Stimulated activated CD8-positive, alpha-beta memory T cell treated with anti-CD3 and anti-CD28 coated beads, Interleukin-7, amount 100 ng/mL, for 4 hours (primary cell): ENCODE measurements at places on chromosomes 12 and 14.

DNA sequence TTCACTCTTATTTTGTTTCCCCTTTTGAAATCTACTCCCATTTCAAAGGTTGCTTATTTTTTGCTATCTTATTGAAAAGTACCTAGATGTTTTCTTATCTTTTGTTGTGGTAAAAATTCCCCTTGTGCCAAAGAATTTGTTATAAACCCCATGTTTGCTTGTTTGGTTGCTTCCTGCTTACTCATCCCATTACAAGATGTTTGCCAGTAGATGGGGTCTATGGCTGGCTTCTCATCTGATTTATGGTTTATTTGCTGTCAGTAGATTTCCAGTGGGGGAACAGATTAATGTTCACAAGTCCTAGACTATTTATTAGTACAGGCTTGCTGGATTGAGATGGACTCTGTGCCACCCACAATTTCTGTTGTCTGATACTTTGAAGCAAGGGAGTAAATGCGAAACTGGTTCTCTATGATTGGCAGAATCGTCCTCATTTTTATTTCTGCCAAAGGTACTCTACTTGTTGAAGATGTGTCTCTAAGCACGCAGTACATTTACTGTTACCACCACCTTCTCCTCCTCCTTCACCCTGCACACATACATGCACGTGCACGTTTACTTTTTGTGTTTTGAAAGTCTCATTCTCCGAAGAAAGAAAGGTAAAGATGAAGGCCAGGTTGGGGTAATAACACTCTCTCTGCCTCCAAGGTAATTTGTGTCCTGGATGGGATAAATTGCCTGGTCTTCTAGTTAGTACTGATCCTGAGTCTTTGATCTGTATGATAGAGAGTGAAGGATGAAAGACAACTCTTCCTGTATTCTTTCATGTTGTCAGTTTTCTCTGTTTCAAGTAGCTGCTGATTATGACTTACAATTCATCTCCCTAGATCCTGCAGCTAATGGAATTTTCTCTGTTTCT lies 117.2 kb upstream of the ATP2B1 start:
- DNase-seq: no peak

- DNase-seq: no peak
Observed at GRCh38 chr12:40618636-40619035, 73.6 kb upstream of the CNTN1 start.

DNA sequence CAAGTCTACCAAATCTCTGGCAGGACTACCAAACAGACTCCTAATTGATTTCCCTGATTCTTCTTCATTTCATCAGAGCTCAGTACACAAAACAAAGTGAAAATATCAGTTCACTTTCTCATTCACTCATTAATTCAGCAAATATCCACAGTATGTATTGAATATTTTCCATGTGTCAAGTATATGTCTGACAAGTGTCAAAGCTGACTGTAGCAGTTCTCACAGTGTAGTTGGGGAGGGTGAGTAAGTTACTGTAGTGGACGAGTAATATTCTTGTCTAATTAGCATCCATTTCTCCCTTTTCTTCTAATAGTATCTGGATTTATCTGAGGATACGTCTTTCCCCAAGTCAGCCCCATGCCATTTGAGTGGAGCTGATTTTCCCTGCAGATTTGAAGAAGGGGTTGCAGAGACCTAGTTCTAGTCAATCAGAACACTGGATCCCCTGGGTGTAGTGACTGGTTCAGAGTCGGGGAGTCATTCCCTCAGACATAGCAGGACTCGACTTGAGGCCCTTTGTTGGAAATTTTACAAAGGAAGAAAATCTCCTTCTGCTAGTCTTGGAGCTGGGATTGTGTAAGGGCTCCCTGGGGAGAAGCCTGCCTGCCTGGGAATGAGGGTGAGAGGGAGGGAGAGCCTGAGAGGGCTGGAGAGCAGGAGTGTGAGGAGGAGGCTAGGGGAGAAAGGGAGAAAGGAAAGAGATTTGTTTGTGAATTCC lies 51.4 kb downstream of the GRIP1 start:
- no peak for DNase-seq

GRCh38 chr14:24238527-24239037 lies 3.8 kb downstream of the TINF2 start:
- no peak for DNase-seq

DNA sequence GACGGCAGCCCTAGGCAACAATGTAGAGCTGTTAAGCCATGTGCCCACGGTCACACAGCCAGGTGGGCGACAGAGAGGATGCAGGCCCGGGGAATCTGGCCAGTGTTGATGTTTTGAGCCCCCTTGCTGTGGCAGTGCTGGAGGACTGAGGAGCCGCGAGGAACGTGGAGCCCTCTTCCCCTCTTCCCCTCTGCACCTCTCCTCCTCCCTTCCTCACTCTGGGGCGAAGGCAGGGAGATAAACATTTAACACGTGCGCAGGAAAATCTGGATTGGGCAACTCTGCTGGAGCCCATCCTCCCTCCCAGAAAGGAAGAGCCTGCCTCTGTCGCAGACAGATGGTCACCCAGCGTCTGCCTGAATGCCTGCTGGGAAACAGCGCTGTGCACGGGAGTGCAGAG lies 376.8 kb downstream of the FUT8 start:
- DNase-seq: no peak

- DNase-seq: no peak
Observed at GRCh38 chr14:67167420-67168109, 21.7 kb upstream of the GARIN2 start.

DNA sequence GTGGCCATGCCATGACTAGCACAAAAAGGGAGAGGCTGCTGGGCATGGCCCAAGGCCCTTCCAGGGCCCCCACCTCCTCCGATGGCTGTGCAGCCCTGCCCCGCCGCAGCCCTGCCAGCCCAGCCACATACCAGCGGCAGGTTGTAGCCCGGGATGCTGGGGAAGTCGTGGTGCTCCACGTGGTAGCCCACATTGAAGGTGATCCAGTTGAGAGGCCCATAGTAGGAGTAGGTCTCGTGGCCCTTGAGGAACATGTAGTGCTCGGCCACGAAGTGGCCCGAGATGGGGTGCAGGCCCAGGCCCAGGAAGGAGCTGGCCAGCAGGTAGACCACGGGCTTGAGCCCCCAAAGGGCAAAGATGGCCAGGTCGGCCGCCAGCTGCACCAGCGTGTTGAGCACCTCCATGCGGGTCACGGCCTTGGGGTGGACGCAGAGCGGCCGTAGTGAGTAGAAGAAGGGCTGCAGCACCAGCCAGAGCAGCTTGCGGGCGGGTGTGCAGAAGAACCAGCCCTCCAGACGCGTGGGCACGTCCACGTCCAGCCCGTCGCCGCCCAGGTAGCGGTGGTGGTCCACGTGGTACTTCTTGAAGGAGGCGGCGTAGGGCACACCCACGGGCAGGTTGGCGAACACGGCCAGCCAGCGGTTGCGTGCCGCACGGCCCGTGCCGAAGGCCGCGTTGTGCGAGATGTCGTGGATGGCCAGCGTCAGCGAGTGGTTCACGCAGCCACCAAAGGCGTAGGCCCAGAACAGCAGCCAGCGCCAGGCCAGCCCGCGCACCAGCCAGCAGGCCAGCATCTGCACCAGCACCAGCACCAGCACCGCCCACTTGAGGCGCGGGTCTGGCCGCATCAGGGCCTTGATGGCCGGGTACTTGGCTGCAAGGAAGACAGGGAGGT lies 10.4 kb downstream of the DEGS2 start:
- DNase-seq: no peak

GRCh38 chr14:104752423-104752734 lies 568 bp upstream of the SIVA1 start:
- no peak for DNase-seq

- no peak for DNase-seq
Observed at GRCh38 chr12:92634730-92635129, 68.1 kb upstream of the PLEKHG7 start.

DNA sequence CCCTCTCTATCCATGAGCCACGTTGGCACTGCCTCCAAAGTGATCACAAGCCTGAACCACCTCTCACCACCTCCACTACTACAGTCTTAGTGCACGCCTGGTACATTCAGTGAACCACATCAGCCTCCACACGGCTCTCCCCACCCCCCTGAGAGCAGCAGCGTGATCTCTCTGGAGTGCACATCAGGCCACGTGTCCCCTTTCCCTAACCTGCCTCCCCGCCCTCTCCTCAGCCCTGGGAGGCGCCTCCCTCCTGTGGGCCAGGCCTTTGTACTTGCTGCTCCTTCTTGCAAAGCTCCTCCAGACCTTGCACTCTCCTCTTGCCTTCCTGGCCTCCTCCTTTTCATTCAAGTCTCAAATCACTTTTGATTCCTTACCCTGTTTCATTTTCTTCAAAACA lies 49.8 kb downstream of the SLC6A12 start:
- no peak for DNase-seq

DNA sequence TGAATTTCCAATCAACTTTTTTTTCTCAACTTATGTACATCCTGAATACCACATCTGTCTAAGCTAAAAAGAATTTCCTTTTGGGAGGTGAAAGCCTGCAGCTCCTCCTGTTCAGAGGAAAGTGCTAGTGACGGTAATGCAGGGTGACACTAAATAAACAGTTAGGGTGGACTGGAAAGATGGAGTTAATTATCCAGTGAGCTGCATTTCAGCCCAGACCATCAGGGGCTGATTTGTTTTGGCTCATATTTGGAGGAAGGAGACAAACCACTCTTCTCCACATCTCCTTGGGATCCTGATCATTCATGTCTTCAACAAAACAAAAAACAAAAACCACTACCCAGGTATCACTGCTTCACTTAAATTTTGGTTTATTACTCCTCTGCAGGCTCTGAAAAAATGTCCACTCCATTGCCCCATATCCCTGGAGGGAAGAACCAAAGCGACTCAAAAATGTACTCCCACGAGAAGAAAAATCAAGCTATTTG lies 5.1 kb upstream of the SIX1 start:
- DNase-seq: no peak

- no peak for DNase-seq
Observed at GRCh38 chr12:400828-401227, 616 bp upstream of the CCDC77 start.

DNA sequence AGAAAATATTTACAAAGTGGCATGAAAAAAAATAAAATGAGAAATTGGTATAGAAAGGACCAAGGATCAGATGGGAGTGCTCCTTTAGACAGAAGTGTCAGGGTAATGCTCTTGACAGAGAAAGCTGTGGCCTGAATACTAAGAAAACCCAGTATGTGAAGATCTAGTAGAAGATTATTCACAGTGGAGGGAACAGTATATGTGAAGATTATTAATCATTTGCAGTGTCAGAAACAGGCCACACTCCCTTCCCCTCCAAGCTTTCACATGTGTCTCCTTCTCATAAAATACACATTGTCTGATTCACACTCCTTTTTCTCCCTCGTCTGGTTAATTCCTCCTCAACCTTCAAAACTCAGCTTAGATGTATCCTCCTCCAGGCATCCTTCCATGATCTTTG lies 41.3 kb downstream of the CAPS2 start:
- no peak for DNase-seq

- no peak for DNase-seq
Observed at GRCh38 chr12:38137716-38138115, 178.9 kb upstream of the ALG10B start.

DNA sequence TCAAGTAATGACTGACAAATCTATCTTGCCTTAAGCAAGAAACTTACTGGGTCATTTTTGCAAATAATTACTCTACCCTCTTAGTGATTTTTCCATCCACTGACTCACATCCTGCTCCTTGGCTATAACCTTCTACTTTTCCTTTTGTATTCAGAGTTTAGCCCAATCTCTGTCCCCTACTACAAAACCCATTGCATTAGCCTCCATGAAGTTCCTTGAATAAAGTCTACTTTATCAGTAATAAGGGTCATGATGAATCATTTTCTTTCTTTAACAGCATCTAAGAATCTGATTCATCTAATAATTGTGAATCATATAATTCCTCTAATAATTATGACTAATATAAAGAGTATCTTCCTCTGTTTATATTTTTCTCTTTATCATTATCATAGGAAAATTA lies 132.6 kb downstream of the NTS start:
- no peak for DNase-seq

DNA sequence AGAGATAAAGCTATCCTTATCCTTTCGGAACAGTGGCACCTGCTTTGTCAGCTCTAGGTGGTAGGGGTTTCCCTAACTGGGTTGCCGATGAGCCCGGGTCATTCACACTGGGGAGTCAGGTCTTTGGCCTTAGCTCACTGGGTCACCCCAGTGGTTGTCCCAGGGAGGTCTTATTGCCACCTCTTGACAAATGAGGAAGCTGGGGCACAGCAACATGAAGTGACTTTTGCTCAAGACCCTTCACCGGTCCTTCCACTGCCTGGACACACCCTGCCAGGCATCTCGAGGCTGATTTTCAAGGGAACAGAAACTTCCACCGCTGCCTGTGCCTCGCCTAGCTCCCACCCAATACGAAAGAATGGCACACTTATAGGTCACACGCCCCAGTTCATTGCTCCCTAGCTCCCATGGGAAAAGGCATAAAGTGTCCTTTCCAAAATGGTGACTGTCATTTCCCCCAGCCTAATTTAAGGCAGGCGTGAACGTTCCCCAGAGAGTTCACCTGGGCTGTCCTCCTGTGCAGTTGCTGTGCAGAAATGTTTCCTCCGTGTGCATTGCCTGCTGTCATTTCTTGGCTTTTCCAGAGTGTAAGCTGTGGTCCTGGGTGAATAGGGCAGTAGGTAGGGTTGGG lies 156.1 kb upstream of the CCND2 start:
- no peak for DNase-seq

DNA sequence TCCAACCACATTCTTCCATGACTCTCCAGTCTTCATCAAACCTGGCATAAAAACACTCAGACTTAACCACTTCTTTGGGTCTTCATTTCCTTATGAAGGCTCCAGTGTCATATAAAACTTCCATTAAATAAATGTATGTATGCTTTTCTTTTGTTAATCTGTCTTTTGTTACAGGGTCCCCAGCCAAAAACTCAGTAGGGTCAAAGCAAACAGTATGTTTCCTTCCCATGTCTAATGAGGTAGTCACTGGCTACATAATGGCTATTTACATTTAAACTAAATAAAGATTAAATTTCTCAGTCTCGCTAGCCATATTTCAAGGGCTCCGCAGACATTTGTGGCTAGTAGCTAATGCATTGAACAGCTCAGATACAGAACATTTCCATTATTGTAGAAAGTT lies 40.1 kb upstream of the STAB2 start:
- no peak for DNase-seq

GRCh38 chr14:78075555-78076277 lies 94.5 kb upstream of the NRXN3 start:
- no peak for DNase-seq

DNA sequence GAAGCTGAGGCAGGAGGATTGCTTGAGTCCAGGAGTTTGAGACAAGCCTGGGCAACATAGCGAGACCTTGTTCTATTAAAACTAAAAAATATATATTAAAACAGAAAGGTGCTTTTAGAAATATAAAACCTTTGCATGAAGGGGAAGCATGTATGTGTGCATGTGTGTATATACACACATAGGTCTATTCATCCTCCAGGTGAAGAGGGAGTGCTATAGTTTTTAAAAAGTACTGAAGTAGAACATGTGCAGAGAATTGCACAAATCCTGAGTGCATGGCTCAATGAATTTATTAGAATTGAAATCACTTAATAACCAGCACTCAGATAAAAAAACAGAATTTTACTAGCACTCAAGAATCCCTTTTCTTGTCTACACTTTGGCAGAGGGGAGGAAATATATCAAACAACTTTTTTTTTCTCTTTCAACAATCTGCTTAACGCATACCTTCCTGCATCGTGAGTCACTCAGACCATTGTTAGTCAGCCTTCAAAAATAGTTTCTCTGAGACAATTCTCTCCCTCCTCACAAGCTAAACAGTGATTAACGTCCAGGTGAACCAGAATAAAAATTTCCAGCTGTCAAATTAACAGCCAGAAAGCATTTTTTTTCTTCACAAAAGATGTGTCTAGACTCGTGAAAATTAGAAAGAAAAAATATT lies 17.7 kb upstream of the NEDD1 start:
- no peak for DNase-seq
